ENCODE measurements at places on chromosomes 2 and 18. TPM values are rescaled to one million over a fixed set of nuclear protein-coding genes. Genes with fewer than 3 reads are reported as not detected.
A peak's percentile ranks its signal among the peaks of the same experiment; 100 is the strongest.

DNA sequence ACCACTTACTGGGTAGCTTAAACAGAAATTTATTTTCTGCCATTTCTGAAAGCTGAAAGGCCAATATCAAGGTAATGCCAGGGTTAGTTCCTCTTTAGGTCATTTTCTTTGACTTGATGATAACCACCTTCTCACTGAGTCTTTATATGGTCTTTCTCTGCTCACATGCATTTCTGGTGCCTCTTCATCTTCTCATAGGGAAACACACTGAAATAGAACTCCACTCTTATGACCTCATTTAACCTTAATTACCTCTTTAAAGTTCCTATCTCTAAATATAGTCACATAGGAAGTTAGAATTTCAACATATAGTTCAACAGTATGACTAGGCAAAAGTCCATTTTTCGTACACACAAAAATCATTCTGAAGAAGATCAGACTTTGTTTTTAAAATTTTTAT, 616.8 kb upstream of the VRK2 start:
- no peak for DNase-seq

DNA sequence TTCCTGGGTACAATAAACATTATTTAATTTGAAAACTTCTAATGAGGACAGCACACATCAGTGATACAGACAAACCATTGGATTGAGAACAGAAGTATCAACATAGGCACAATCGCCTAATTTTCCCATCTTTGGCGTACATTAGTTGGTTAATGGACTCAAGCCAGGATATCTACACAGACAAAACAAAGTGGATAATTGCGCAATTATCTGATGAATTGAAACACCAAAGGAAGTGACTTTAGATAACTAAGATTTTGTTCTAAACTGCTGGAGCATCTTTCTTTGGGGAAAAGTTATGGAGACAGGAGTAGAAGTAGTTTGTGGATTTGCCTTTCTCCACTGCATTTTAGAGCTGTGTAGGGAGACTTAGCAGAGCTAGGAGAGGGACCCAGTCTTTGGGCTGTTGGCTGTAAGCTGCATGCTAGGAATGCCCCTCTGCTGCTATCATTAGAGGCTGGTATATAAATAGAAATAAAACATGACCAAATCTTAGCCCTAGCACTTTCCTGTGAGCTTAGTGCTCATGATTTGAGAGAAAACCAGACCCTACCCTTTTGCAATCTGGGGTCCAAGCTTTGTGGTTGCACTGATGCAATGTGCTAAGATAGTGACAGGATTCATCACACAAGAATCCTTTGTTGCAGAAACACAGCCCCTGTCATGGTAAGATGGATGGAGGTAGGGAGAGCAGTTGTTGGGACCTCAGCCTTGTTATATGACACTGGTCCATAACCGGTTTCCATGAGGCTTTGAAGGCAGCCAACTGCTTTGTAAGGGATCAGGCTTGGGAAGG, 264.5 kb upstream of the PIK3C3 start:
- no peak for DNase-seq

GRCh38 chr2:163266772-163267171, 428.2 kb upstream of the KCNH7 start:
- peak; percentile 52 for DNase-seq

GRCh38 chr2:97844311-97844859, 131.0 kb downstream of the ZAP70 start:
- no peak for DNase-seq

- DNase-seq = no peak
Measured at GRCh38 chr2:41495050-41495449, 552.8 kb upstream of the PKDCC start.

GRCh38 chr2:100052650-100053049, 89.7 kb downstream of the AFF3 start:
- no peak for DNase-seq

- DNase-seq = no peak
Measured at GRCh38 chr18:612156-612555, 15.4 kb downstream of the CLUL1 start.

DNA sequence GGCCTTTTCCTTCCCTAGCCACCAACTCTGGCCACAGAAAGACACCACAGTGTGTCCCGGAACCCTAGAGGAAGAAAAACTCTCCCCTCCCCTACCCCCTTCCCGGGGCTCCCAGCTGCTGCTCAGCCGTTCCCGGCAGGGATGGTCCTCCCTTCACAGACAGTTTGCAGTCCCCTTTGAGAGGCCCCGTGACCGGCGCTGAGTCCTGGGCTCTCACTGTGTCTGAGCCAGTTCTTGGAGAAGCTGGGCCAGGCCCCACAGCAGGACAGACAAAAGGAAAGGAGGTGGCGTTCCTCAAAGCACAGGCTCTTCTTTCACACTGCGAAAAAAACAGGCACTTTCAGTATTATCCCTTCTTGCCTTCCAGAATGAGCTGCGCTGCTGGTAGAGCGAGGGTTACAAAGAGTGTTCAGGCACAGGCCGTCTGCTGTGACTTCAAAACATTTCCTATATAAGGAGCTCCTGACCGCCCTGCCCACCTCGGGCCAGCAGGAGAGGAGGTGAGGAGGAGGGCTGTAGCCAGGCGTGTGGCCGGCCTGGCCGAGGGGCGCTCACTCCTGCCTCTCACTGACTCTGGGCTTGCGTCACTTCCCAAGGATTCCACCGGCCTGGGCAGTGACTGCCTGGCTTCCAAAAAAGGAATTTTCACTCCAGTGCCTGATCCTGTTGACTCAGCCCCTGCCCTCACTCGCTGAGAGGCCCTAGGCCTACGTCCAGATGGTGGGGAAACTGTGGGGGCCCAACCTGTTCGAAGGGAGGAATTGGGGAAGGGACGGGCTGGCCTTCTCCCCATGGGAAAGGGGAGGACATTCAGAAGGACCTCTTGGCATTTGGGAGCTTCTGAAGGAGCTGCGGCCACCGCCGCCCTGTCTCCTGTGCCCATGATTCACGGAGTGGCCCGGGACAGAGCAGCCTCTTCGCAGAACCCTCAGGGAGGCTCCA, 24.9 kb downstream of the CIDEA start:
- DNase-seq = peak; percentile 98

GRCh38 chr2:167212014-167212648, 323.9 kb downstream of the XIRP2 start:
- no peak for DNase-seq

DNA sequence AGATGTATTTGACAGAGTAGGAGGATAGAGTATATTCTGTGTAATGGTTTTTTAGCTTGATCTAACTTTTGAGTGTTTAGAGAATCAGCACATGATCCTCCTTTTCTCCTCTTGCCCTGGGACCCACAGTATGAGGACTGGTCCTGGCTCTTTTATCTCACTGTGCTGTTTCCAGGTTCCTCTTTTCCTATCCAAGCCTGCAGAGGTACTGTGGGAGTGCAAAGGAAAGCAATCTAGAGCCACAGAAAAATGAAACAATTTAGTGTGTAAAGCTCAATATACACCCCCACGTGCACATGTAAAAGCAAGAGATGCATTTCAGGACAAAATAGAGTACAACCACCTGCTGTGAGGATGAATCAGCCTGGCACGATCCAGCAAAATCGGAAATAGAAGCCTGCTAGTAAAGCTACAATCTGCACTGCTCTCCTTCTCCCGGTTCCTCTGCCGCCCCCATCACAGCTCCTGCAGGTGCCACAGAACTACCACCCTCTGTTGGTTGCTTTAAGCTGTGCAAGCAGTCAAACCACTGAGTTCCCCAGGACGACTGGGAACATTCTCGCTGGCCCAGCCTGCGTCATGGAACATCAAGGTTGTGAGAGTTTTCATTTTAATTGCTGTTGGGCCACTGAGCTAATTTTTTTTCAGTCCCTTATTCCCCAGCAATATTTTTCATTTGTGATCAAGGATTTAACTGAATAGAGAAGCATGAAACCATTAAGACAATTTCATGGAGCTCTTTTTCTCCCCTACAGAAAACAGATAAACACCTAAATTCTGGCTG, 47.8 kb upstream of the MAPRE3 start:
- peak; percentile 88 for DNase-seq

GRCh38 chr18:45854036-45854586, 28.6 kb downstream of the SIGLEC15 start:
- no peak for DNase-seq

GRCh38 chr2:113015042-113015441, 9.8 kb downstream of the IL36A start:
- DNase-seq = no peak

DNA sequence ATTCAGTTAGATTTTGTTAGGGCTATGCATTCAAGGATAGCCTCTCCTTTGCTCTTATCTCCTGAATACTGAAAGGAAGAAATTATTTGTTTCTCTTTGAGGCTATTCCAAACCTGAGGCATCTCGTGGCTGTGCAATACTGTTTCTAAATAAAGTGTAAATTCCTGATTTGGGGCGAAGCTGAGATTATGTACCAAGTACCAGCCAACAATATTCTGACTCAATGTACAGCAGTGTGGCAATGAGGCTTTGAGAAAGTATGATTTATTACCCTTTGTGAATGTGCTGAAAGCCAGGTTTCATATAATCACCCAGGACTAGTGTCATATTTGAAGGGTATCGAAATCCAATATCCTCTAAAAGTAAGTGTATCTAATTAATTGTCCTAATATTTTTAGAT, 113.5 kb downstream of the MEIS1 start:
- no peak for DNase-seq

DNA sequence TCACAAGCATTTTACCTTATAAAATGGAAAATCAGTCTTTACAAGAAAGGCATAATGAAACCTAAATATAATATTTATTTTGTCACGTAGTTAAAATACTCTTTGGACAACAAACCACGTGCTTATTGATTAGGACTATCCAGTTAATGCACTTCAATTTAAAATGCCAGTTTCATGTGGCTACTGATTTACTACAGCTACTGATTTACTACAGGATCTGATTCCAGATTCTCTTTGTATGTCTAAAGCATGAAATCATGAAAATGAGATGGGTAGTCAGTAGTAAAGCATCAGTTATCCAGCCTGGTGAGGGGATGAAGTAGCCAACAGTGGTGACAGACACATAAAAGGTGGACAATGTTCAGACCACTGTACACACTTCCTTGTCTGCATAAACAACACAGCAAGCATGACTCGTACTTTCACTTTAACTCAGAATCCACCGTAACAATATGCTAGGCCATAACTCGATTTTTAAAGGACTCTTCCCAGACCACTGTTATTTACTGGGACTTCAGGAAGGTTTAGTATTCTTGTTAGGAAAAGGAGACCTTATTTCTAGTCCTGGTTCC, 24.9 kb downstream of the ACAA2 start:
- DNase-seq = no peak

RAD51AP2 gene
- total RNA-seq = not detected

UGT1A10 gene
- not detected for total RNA-seq

AGXT gene
- total RNA-seq = not detected

FBXO36 gene
- total RNA-seq = 7.7 TPM

HOXD12 gene
- not detected for total RNA-seq

SPHKAP gene
- total RNA-seq = not detected

ARL6IP6 gene
- 20.6 TPM for total RNA-seq

RGPD3 gene
- 0.59 TPM for total RNA-seq
